A673 (cell line): ENCODE measurements at places on chromosomes 5 and 9.

GRCh38 chr5:145980718-145981117, 44.3 kb downstream of the SH3RF2 start:
- DNase-seq: no peak

DNA sequence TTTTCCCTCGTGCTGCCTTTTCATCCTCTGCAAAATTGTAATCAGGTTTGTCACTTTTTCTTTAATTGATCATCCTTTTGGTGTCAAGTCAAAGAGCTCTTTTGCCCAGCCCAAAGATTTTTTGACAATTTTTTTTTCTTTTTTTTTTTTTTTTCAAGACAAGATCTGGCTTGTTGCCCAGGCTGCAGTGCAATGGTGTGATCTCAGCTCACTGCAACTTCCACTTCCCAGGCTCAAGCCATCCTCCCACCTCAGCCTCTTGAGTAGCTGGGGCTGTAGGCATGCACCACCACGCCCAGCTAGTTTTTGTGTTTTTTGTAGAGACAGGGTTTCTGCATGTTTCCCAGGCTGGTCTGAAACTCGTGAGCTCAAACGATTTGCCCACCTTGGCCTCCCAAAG, 36.7 kb downstream of the CDK7 start:
- DNase-seq: peak; percentile 34

GRCh38 chr9:88197781-88198340, 59.6 kb upstream of the SPATA31C2 start:
- DNase-seq: peak; percentile 90

GRCh38 chr9:16029046-16029615, 476.3 kb downstream of the CCDC171 start:
- no peak for DNase-seq

GRCh38 chr9:113364951-113365350, 11.8 kb downstream of the HDHD3 start:
- DNase-seq: no peak

GRCh38 chr9:109787735-109788134, 7.7 kb downstream of the PALM2AKAP2 start:
- no peak for DNase-seq
